ENCODE measurements at places on chromosomes 4 and X. TPM values are rescaled to one million over a fixed set of nuclear protein-coding genes. Genes with fewer than 3 reads are reported as not detected.

DNA sequence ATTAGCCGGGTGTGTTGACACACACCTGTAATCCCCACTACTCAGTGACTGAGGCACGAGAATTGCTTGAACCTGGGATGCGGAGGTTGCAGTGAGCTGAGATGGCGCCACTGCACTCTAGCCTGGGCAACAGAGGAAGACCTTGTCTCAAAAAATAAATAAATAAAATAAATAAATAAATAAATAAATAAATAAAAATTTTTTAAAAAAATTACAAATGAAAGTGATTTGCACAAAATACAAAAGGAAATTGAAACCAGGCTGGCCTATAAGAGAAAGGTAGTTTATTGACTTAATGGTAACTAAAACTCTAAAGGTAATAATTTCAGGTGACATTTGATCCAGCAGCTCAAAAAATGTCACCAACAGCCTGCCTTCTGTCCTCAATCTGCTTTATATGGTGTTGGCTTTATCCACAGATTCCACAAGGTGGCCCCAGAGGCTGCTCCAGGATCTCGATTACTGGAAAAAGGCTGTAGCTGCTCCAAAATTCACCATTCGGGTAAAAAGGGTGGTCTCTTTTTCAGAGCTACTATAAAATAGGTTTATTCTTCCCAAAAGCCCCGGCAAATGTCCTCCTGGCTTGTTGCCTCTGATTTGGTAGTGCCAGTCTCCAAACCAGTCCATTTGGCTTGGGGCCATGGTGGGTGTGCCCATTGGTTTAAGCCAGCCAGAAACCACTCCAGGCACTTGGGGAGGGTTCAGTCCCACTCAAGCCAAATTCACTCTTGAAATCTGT, 61.4 kb upstream of the TRIM2 start:
- DNase-seq, result peak; percentile 80

The DGAT2L6 gene
- not detected for total RNA-seq

The RLIM gene
- 31.7 TPM for total RNA-seq

GRCh38 chrX:134158821-134159512, 78.0 kb upstream of the CCDC160 start:
- DNase-seq, result no peak

DNA sequence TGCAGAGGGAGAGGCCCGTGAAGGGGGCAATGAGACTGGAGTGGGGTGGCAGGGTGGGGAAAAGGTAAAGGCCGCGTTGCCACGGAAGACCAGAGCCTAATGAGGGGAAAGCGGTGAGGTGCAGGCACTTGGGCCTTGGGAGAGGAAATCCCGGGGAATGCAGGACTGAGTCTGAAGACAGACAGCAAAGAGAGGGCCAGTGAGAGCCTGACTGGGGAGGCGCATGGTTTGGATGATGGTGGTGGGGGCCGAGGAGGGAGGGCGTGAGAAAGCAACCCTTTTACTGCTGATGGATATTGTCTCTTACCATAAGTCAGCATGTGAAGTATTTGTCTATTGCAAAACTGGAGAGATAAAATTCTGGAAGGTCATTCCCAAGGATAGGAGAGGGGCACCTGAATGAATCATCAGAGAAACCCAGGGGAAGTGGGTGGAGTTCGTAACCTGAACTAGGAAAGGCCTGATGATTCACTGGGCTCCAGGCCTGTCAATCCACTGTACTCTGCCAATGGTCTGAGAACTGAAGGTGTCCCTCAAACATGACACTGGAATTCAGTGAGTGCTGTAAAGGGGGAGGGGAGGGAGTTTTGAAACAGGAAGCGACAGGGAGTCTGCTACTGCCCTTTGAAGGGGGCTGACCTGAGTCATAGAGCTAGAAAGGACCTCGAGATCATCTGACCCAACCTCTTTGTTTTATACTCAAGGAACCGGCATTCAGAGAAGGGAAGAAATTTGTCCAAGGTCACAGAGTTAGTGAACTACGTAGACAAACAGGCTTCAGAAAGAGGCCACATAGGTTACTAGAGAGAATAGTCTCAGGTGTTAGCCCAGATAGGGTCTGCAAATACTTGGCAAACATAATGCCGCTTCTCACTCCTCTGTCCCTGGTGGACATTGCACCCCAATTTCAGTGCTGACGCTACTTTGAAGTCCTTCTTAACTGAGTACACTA, 52.2 kb downstream of the NALF2 start:
- DNase-seq, result no peak

The ABCE1 gene
- total RNA-seq, result 35.5 TPM

DNA sequence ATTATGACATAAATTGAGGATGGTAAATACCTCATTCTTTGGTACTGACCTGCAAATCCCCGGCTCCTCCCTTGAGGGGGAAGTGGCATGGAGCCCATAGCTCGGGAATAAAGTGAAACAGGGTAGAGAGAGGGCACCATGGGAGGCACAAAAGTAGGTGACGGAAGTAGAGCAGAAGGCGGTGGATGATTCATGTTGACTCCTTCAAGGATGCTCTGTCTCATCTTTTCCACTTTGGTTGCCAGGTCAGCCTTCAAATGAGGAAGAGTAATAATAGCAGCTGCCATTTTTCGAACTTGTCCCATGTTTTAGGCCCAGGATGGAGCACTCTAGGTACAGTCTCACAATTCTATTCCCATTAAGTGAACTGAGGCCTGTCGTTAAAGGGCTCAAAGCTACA, 41.4 kb upstream of the PHF8 start:
- no peak for DNase-seq

DNA sequence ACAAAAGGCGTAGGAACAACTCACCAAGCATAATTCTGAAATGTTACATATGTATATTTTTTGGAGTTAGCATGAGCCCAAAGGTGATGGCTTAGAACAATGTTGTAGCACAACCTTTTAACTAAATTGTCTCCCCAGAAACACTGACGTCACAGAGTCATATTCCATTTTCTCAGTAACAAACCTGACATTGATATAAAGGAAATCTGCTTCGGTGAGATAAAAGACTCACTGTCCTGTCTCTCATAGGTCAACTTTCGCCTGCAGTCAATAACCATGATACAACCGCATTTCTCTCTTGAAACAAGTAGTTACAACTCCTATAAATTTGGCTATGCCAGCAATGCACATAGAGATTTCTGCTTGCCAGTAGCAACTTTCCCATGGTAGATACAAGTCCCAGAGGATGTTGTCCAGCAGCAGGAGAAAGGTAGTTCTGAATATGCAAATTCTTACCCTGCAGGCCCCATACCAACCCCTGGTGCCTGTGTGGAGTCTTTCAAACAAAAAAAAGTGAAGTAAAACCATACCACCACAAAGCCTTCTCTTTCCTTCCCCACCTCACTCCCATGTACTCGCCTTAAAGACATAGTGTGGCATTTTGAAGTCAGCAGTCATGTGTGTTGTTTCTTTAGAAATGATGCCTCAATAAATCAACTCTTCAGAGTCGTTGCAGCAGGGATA, 47.9 kb downstream of the MTM1 start:
- no peak for DNase-seq

- no peak for DNase-seq
Observed at GRCh38 chr4:37628977-37629609, 57.1 kb downstream of the RELL1 start.

DNA sequence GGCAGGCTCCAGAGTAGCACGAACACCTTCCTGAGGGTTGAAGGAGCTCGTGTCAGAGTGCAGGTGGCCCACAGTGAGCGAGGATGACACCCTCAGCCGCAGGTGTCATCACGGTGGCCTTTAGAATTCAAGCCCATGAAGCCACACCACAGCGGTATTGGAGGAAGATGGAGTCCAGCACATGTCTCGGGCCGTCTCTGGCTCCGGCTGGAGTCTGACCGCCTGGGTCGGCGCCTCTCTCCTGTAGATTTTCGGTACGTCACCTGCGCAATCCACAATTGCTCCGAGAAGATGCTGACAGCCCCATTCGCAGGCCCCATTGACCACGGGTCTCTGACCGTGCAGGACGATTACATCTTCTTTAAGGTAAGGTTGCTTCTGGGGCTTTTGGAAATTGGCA, 229.4 kb upstream of the PSAPL1 start:
- peak; percentile 35 for DNase-seq

- no peak for DNase-seq
Observed at GRCh38 chrX:116379854-116380253, 56.6 kb upstream of the SLC6A14 start.

GRCh38 chrX:55907968-55908607, 190.5 kb downstream of the RRAGB start:
- peak; percentile 69 for DNase-seq

The C4orf46 gene
- total RNA-seq, result 4.0 TPM

The GPR78 gene
- total RNA-seq, result 0.21 TPM

All from lower lobe of right lung (tissue), 2 donors.